ENCODE measurements at places on chromosomes 6 and 20.

DNA sequence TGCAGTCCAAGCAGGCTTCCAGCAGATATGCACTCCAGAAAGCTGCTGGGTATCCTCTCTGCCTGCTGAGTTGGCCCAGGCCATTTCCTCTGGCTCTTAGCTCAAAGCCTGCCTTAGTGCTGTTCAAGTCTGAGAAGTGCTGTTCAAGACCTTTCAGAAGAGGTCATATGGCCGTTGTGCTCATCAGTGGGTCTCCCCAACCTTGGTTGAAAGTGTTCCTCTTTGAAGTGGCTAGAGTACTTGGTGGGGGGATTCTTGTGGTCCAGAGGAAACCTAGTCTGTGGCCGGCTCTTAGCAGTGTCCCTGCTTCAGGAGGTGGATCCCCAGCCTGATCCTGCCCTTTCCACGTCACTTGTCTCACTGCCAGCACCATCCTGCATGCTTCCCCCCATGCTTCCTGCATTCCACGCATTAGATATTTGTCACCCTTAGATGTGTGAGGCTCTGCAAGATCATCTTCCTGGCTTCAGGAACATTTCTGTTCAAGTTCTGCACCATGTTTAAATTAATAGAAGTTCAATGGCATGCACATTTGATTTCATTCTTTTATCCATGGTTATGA, 105.0 kb downstream of the FIG4 start:
- DNase-seq, result no peak

- no peak for DNase-seq
Measured at GRCh38 chr6:24157886-24158285, 31.9 kb downstream of the NRSN1 start.

GRCh38 chr6:31246051-31246521, 25.8 kb downstream of the HLA-C start:
- DNase-seq, result no peak

GRCh38 chr6:47552319-47552718, 74.7 kb downstream of the CD2AP start:
- no peak for DNase-seq

GRCh38 chr6:89022798-89023197, 57.8 kb upstream of the PNRC1 start:
- peak; percentile 39 for DNase-seq

DNA sequence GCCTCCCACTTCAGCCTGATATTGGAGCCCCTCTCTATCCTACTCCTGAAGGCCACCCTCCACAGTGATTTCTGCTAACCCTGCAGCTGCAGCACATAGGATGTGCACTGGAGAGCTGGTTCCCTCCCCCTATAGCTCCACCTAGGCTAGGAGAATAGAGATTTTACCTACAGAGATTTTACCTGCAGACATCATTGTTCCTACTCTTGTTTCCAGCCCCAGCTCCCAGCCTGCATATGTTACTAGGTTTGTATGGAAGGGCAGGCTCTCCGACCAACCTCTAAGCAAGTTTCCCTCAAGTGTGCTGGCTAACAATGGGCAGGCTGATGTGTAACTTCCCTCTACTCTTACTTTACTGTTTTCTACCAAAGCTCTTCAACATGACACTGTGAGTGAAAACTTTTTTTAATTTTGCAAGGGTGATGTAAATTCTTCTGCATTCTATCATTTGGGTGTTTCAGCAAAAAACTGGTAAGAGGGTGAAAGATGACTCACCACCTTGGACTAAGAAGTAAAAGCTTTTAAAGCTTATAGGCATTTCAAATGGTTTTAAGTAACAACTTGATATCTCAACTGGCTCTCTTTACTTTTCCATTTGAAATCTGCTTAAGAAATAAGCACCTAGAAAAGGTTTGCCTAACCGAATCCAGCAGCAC, 106.8 kb downstream of the CDK19 start:
- no peak for DNase-seq

GRCh38 chr20:45289942-45290676, 16.5 kb upstream of the RBPJL start:
- DNase-seq, result no peak

DNA sequence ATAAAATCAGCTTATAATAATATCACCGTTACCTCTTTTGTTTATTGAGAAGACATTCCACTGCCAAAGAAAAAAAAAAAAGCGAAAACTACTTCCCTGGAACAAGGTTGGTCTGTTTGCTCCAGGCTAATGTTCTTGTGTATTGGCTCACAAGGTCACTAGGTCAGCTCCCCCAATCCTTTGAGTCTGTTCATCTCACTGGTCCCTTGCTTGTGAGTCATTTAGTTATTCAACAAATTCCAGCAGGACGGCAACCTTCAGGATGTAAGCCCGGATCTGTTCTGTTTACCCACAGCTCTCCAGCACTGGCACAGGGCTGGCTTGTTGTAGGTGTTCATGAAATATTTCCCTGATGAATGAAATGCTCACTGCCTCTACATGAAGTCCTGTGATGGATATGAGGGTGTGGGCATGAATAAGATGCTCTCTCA, 3.3 kb downstream of the ARHGAP40 start:
- DNase-seq, result no peak

DNA sequence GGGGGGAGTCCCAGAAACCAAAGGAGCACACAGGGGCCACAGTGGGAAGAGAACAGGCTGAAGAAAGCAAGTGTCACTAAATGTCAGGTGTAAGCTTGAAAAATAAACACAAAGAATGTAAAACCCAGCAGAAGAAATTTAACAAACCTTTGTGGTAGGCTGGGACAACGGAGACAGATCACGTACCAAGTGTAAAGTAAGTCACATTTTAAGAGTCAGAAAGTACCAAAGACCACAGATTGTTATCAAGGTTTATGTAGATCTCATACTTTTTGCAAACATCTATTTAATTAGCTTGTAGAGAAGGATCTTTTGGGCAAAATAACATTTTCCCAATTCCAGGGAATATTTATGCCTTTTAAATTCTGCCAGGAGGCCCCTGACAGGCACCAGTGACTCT, 1.6 kb downstream of the CLIC5 start:
- DNase-seq, result no peak

GRCh38 chr20:8399947-8400346, 267.9 kb downstream of the PLCB1 start:
- peak; percentile 61 for DNase-seq

GRCh38 chr6:10271982-10272381, 142.9 kb downstream of the TFAP2A start:
- DNase-seq, result no peak

DNA sequence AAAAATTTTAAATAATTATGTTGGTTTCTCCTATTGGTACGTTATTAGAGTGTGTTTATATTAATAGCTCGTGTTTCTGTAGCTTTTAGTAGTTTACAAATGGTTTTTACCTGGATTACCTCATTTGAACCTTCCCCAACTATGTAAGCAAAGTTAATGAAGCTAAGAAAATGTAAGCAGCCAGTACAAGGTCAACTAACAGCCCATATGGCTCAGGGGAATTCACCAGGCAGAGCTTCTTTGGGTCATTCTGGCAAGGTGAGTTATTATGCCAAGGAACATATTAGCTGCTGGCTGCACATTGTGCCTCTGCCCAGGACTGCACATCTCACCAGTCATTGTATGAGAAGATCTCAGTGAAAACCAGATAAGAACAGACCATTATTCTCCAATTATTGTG, 27.0 kb upstream of the MARCKS start:
- no peak for DNase-seq

DNA sequence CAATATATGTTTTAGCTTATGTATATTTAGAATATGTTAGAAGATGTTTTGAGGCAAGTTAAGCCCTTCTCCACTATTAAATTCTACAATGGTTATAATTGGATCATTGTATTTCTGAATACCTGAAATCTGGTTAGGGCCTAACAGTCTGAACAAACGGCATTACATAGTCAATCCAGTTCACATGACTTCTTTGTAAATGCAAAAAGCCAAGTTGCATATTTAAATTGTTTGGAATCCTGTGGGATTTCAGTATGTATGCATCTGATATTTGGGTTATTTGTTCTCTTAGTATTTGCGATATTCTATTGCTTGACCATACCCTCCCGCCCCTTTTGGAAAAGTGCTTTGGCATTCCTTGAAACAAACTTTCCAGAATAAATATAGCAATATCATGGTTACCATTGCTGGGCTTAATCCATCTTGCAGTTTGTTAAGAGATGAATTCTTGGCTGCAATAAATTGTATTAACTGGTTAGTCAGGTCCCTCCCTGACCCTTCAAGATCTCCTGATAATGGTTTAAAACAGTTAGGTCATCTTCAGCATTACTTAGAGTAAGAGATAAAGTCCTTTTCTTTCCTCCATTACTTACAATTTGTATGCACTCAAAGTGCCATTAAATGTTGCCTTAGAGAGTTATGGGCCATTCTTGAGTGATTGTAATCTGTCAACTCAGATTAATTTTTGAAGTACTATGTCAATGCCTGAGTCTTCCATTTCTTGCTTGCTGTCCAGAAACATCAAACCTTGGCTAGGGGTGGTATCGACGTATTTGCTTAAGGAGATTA, 36.5 kb downstream of the LRRC1 start:
- no peak for DNase-seq

GRCh38 chr20:38935967-38936407, 9.8 kb downstream of the FAM83D start:
- no peak for DNase-seq

- no peak for DNase-seq
Measured at GRCh38 chr6:80003826-80004172, 650 bp upstream of the TTK start.

DNA sequence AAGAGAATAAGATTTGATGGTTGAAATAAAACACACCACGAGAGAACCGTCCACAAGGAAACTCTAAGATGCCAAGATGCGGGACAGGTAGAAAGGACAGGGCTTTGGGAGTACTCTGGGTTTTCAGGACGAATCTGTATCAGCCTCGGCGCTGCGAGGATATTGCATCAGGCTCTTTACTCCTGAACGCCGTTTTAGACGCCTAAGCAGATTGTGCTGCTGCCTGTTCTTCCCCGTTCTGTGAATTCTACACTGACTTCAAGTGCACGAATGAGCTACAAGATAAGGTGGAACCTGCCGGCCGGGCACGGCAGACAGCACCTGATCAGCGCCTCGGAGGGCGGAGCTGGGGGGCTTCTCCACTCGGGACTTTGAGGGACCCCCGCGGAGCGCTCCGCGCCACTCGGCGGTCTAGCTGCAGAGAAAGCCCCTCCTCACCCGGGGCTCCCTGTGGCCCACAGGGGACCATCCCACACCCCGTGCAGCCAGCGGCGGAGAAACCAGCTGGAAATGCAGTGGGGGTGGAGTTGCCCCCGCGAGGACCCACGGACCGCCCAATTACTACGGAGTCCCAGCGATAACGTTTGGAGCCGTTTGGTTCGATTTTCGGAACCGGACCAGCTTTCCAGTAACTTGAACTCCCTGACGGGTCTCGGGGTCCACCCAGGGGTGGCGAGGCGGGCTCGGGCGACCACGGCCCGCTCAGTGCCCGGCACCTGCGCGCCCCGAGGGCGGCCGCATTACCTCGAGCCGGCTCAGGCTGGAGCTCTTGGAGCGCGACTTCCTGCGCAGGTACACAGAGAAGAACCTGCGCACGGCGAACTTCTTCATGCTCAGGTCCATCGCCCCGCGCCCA, 646 bp downstream of the RPS6KA2 start:
- DNase-seq, result peak; percentile 39

- peak; percentile 54 for DNase-seq
Measured at GRCh38 chr6:52416629-52417151, 3.5 kb upstream of the EFHC1 start.

DNA sequence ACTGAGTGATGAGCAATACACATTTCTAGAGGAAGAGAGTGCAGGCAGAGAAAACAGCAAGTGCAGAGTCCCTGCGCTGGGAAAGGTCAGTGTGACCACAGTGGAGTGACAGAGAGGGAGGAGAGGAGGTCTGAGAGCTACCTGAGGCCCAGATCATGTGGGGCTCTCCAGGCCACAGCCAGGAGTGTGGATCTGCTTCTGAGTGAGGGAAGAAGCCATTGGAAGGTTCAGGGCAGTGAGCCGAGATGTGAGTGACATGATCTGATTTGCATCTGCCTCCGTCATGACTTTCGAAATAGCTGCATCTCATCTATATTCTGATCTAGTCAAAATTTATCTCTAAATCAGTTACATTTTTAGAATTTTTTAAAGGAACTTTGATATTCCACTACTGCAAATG, 367.1 kb downstream of the PREX1 start:
- peak; percentile 50 for DNase-seq
